ENCODE measurements at places on chromosomes 6 and 20. TPM values are rescaled to one million over a fixed set of nuclear protein-coding genes. Genes with fewer than 3 reads are reported as not detected.

STX11 gene
- total RNA-seq: not detected

GRCh38 chr6:90387383-90387775, 90.7 kb upstream of the BACH2 start:
- no peak for DNase-seq

PAK5 gene
- total RNA-seq: 0.07 TPM

- DNase-seq: no peak
Observed at GRCh38 chr6:65908065-65908464, 201.0 kb upstream of the EYS start.

DNA sequence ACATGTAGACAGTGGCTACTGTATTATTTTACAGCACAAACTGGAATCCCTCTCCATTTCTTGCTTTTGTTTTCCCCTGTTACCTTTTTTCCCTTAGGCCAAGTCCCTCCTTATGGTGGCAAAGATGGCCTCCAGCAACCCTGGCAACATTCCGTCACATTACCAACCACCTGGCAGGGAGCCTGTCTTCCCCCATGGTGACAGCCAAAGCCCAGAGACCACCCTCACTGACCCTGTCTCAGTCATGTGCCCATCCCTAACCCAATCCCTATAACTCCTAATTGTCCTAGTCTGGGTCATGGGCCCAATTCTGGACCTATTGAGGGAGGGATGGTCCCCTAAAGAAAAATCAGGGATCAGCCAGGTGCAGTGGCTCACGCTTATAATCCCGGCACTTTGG, 27.6 kb downstream of the PARD6B start:
- no peak for DNase-seq

PRDM13 gene
- total RNA-seq: 1.3 TPM

TRIM10 gene
- 2.7 TPM for total RNA-seq

- DNase-seq: no peak
Observed at GRCh38 chr6:124158024-124158423, 354.4 kb downstream of the NKAIN2 start.

SAMD3 gene
- total RNA-seq: not detected

GRCh38 chr20:1816384-1817381, 78.5 kb upstream of the SIRPA start:
- no peak for DNase-seq

DNA sequence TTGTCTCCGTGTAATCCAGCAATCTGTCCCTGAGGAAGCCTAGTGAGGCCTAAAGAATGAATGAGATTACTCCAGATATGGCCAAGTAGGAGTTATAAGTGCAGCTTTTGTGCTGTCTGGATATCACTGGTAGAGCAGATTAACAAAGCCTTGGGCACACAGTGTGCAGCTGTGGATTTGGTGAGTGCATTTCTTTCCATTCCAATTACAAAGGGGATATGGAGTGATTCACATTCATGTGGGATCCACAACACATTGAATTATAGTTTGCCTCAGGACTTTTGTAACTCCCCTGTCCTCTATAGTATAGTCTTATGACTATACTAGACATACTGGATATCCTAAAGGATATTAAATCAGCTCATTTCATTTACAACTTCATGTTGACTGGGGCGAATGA, 47.1 kb downstream of the HLA-F start:
- no peak for DNase-seq

LRRN4 gene
- 2.6 TPM for total RNA-seq

SYCP2L gene
- total RNA-seq: 0.12 TPM

DNA sequence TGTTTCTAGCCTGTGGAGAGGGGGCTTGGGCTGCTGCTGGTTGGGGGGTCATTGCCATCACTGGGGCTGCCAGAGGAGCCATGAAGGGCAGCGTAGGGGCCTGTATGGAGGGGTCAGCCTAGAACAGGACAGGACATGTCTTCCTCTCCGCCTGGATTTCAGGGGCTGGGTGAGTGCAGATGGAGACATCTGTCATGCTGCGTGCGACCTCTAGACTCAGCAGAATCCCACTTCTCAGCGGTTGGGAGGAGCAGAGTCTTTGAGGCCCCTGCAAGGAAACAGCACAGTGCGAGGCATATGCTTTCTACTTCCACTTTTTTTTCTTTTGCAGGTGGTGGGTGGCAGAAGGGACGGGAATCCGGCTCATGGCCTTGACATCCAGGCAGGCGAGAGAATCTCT, 67.9 kb downstream of the EZR start:
- no peak for DNase-seq

ADGRF5 gene
- 0.07 TPM for total RNA-seq

GRCh38 chr6:36756786-36757185, 59.2 kb downstream of the RAB44 start:
- no peak for DNase-seq

GRCh38 chr6:77318256-77318655, 145.0 kb downstream of the HTR1B start:
- DNase-seq: no peak

GRCh38 chr20:19886661-19887288, 128.7 kb downstream of the RIN2 start:
- DNase-seq: no peak

DNA sequence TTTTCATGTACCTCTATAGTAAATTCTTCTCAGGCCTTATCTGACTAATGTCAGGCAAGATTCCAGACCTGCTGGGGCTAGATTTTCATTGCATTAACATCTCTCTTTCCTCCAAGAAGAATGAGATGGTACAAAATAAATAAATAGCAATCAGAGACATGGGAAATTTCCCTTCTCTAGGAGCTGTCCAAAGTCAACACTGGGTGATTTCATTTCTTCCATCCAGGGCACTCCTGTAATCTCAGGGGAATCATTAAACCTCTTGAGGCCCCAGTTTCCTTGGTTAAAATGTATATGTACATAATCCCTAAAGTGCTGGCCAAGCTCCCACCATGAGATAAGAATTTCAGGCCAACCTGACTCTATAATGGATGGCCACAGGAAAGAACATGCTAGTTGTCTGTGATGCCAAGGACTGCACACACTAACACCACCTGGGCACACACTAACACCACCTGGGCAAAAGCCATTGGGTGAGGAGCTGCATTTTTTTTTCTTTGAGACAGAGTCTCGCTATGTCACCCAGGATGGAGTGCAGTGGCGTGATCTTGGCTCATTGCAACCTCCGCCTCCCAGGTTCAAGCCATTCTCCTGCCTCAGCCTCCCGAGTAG, 912 bp downstream of the IL17F start:
- no peak for DNase-seq

GRCh38 chr20:8423482-8423881, 291.4 kb downstream of the PLCB1 start:
- DNase-seq: no peak

DNA sequence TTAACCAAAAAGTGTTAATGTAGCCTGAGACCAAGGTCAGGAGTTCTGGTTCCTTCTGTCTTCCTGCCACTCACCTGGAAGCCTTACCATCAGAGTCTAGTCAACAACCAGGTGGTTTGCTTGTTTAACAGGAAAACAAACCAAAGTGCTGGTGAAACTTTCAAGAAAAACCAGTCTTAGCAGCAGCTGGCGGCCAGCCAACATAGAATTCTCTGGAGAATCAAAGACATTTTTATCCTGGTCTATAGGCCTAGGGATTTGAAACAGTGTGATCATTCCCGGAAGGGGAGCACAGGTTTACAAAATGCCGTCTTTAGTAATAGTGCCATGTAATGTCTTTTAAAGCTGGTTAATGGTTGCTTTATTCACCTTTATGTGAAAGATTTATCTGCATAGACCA, 146.6 kb upstream of the AKIRIN2 start:
- DNase-seq: peak; percentile 68

DNA sequence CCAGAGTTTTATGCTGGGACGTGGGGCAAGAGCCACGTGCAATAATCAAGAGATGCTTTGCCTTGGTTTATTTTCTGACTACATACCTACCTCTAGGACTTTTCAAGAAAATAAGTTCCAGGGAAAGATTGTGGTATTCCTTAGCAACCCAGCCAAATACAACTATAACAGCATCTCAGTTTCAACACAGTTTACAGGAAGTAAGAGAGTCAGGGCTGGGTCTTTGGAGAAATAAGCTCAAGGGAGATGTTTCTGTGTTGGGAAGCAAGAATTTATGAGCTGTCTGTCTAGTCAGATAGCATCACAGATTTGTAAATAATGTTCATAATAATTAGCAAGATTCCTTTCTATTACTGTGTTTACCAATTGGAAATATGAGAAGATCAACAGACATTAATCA, 35.1 kb downstream of the MAP3K5 start:
- no peak for DNase-seq

GRCh38 chr6:158627940-158628211, 16.7 kb downstream of the DYNLT1 start:
- no peak for DNase-seq

- no peak for DNase-seq
Observed at GRCh38 chr6:15430931-15431405, 185.1 kb downstream of the JARID2 start.

SPEF1 gene
- total RNA-seq: 0.28 TPM

- DNase-seq: no peak
Observed at GRCh38 chr6:110609101-110609500, 132.7 kb upstream of the SLC22A16 start.

DNA sequence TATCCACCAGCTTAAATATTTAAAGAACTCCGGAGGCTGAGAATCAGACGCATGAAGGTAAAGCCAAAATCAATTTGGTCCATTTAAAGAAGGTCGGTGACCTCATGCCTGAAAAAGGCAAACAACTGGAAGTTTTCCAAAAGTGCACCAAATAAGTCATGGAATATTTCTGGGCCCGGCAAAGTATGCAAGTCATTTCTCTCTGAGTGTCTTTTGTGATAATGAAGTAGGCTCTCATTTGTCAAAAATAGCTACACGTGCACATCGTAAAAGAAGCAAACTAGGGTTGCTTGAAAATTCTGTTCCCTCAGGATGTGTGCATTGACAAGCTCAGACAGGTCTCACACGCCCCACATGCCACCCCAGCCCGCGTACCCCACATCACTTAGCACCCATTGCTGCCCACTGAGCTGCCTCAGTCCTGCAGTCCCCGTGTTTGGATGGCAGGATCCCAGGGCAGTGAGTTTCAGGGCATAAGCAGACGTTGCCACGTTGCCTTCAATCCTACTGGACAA, 20.5 kb upstream of the PYGB start:
- DNase-seq: no peak

- no peak for DNase-seq
Observed at GRCh38 chr20:54084727-54085388, 14.5 kb upstream of the BCAS1 start.

DNA sequence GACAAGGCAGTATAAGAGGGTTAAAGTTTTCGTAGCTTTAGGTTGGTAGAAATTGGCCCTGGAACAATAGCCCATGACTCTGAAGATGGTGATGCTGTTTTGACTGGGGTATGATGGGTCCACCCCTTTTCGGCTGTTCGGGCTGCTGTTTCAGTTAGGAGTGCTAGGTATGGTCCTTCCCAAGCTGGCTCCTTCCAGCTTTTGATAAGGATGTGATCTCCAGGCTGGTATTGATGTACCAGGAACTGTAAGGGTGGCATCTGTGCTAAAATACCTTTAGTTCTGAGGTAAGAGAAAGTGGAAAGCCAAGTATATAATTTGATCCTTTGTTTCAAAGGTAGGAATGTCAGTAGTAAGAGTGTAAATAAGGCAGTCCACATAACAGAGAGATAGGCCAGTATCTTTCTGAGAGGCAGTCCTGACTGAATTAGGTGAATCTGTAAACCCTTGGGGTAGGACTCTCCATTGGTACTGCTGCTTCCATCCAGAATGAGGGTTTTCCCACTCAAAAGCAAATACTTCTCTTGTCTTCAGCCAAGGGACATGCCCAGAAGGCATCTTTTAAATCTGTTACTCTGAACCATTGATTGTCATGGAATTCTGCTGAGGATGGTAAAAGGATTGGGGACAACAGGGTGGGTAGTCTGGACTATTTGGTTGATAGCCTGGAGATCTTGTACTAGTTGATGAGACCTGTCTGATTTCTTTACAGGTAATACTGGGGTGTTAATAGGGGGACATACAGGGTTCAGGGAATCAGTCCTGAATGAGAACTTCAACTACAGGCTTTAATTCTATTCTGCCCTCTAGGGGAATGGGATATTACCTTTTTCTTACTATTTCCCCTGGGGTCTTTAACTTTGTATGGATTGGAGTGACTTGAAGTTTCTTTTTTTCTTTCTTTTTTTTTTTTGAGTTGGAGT, 6.1 kb upstream of the ZNFX1 start:
- no peak for DNase-seq

DNA sequence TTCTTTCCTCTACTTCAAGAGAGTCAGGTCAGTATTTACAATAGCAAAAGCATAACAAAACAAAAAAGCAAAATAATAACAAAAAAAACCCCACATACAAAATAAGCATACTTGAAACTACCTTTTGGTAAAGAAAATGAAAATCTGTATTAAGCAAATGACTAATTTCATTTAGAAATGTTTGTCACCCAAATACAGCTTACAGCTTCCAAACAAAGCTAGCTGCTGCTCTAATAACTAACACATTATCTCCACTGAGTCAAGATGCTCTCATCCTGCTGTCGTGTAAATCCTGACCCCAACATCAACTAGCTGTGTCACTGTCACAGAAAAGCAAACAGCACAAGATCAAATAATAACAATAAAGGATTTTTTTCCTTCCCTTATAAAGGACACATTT, 21.7 kb downstream of the MAP7 start:
- DNase-seq: no peak

DNA sequence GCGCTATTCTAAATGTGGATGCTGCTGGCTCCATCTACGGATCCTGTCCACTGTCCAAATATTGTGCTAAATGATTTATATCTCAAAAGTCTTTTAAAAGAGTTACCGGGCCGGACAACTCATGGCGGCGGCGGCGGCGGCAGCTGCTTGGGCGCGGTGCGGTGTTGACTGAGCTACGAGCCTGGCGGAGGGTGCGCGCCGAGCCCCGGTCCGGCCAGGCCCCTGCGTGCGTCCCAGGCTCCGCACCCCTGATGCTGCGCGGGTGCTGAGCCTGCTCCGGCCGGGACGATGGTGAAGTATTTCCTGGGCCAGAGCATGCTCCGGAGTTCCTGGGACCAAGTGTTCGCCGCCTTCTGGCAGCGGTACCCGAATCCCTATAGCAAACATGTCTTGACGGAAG, 303.4 kb downstream of the CENPW start:
- DNase-seq: no peak
